Activated CD8-positive, alpha-beta T cell treated with anti-CD3 and anti-CD28 coated beads, Interleukin-2, amount 10 ng/mL, durations not matched to agents 7 days and 5 days (primary cell): ENCODE measurements at places on chromosomes 2 and 18.

- DNase-seq = no peak
These were observed 11.6 kb downstream of the NOSTRIN start for GRCh38 chr2:168814046-168814445.

- DNase-seq = no peak
These were observed 182.0 kb downstream of the TCF4 start for GRCh38 chr18:55405893-55406406.

DNA sequence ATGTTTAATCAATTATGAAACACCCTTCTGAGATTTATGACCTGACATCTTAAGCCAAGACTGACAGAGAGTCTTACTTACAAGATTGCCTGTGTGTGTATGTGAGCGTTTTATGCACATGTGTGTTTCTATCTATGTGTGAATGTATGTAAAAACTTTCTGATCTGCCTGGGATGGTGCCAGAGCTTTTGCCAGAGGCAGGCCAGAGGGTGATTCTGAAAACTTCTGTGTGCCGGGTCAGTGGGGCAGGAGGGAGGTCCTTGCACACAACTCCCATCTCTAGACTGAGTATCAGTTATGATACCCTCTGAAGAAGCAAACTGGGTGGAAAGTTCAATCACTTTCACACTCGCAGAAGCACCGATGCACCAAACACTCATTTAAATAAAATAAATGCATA lies 335.0 kb upstream of the NT5C1B start:
- DNase-seq = no peak

DNA sequence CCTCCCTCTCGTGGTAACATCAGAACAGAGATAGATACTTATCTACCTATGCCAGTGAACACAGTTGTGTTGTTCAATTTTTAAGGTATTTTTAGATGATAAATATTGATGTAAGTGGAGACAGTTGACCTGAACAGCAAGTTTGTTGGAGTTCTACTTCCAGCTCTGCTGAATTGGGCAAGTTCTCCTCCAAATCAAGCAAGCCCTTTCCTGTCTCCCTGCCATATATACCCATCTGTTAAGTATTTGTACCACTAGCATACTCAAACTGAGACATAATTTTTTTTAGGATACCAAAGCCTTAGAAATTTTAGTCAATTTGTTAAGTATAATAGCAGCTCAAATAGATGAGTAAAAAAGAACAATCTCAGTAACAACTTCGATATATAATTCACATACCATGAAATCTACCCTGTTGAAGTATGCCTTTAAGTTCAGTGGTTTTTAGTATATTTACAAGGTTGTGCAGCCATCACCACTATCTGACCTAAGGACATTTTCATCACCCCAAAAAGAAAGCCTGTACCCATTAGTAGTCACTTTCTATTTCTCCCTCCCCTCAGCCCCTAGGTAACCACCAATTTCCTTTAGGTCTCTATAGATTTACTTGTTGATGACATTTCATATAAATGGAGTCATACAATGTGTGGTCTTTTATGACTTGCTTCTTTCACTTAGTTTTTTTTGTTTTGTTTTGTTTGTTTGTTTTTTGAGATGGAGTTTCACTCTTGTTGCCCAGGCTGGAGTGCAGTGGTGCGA lies 61.8 kb downstream of the COX7A2L start:
- no peak for DNase-seq
